NCI-H2081 (cell line): ENCODE measurements at places on chromosomes 12 and 14.

DNA sequence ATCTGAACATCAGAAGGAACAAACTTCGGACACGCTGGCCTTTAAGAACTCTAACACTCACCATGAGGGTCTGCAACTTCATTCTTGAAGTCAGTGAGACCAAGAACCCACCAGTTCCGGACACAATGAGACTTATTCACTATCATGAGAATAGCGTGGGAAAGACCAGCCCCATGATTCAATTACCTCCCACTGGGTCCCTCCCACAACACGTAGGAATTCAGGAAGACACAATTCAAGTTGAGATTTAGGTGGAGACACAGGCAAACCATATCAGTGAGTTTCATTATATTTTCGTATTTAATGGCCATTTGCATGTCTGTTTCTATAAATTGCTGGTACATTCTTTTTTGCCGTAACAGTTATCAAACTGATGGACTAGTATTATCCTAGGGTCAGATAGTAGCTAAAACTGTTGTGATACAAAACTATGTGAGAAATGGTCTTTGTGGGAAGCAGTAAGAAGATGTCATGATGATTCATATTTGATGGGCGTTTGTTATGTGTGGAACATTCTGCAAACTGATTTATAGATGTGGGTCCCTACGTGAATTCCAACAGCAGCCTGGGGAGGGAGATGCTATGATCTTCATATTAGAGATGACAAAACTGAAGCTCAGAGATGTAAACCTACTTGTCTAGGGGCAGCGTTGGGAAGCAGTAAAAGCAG lies 282.4 kb upstream of the TMEM132C start:
- no peak for DNase-seq

- DNase-seq = no peak
These were observed 53.0 kb upstream of the PRMT8 start for GRCh38 chr12:3437986-3438385.

DNA sequence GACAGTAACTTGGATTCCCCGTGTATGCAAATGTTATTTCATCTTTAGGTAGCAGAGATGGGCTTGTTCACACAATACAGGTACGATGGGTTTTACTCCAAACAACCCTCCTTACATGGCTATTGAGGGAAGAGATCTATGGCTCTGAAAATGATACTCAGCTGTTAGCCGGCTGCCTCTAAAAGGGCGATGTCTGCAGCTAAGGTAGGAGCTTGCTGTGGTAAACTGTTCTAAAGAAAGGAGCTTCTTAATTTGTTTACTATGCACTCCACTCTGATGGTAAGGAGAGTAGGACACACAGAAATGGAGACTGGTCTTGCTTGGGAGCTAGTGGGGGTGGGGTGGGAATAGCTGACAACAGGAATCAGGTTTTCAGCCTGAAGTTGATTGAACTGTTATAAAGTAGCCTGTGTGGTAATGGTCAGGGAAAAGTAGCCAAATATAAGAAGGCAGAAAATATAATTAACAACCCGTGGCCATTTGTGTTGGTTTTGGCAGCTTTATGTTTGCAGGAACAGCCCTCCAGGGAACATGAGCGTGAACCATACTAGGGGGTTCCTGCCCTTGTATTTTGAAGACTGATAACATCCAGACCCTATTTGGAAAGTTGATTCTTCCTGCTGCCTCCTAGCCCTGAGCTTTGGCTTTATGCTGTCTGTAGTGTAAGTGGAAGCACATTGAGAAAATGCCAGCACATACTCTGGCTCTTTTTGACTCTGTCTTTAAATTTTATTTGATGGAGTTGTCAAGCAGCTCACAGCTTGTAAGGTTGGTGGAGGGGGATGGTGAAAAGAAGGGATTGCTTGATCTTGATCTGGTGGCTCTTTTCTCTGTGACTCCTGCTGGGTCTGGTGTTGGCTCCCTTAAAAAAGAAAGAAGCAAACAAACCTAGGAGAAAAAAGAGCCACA lies 929.8 kb downstream of the DIO2 start:
- DNase-seq = peak; percentile 6

DNA sequence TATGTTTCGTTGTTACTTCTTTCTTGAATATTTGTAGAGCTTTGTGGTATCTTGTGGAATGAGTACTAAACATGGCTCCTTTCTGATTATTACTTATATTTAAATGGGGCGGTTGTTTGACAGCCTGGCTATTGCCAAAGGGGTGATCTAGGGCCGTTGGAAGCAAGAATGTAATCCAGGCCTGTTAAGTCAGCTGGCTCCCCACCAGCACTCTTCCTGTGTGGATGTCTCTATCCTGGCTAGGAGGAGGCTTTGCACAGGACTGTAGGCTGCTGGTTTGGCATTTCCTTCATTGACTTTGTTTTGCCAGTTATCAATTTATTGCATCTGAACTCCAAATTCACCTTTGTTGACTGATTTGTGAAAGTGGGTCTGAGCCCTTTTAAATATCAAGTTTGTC lies 5.6 kb downstream of the FAM234B start:
- no peak for DNase-seq

DNA sequence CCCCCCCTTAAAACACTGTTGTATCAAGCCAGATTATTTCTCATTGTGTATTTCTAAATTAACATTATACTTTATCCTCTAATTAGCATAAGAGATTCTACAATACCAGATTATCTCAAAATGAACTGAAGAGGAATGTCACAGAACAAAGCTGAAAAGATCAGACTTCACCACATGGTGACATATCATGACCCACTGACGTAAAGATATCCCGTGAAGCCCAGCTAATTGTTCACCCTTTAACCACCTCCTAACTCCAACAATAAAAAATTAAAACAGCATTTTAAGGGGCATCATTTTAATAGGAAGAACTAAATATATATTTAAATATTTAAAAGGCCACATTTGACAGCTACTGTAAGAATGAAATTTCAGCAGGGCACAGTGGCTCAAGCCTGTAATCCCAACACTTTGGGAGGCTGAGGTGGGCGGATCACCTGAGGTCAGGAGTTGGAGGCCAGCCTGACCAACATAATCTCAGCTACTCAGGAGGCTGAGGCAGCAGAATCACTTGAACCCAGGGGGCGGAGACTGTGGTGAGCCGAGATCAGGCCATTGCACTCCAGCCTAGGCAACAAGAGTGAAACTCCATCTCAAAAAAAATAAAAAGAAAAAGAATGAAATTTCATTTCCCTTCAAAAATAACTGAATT lies 29.0 kb downstream of the CDK17 start:
- no peak for DNase-seq

- DNase-seq = no peak
These were observed 239.2 kb downstream of the NUAK1 start for GRCh38 chr12:105899589-105899988.

GRCh38 chr12:2855546-2855945 lies 1.3 kb downstream of the TEX52 start:
- DNase-seq = no peak

GRCh38 chr12:64749461-64750200 lies 9.6 kb downstream of the GNS start:
- no peak for DNase-seq

GRCh38 chr14:104940526-104941150 lies 16.0 kb downstream of the PLD4 start:
- no peak for DNase-seq

- no peak for DNase-seq
These were observed 330.8 kb downstream of the SOX5 start for GRCh38 chr12:23618718-23619117.

GRCh38 chr12:25524366-25524765 lies 28.7 kb downstream of the LMNTD1 start:
- no peak for DNase-seq

GRCh38 chr12:25256005-25256404 lies 5.3 kb upstream of the KRAS start:
- DNase-seq = no peak

DNA sequence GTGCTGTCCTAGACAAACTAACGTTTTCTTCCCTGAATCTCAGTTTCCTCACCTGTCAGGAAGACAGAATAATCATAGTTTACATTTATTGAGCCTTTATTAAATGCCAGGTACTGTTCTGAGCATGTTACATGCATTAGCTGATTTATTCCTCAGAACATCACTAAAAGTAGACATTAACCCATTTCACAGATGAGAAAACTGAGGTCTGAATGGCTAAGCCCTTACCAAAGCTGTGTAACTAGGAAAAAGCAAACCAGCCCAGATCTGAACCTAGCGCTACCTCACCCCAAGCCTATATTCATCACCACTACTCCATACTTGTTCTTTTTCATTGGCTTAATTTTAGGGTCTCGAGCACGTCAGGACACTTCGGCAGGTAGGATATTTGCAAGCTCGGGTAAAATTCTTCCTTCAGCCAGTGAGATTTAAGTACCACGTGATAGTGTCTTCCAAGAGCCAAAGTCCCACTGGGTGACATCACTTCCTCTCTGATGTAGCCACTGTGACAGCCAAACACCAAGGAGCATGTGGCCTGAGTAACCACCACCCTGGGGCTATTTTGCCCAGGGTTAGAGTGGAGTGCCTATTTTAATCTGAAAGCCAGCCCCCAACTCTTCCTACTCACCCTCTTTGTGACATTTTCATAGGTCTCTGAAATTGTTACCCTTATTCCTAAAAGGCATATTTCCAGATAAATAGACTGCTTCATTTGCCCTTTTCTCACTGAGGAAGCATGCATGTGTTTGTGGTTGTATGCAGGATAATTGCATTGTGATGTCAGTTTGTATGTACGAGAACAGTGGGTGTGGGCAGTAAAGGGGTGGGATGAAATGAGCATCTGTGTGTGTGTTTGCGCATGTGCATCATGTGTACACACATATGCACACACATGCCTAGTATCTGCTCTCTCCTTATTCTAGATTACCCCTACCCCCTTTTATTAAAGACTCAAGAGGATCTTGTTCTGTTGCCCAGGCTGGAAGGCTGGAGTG lies 62.2 kb upstream of the WSCD2 start:
- no peak for DNase-seq

- DNase-seq = no peak
These were observed 16.2 kb upstream of the PLEKHG3 start for GRCh38 chr14:64688031-64688430.

- DNase-seq = no peak
These were observed 587 bp downstream of the SELPLG start for GRCh38 chr12:108633081-108633533.

DNA sequence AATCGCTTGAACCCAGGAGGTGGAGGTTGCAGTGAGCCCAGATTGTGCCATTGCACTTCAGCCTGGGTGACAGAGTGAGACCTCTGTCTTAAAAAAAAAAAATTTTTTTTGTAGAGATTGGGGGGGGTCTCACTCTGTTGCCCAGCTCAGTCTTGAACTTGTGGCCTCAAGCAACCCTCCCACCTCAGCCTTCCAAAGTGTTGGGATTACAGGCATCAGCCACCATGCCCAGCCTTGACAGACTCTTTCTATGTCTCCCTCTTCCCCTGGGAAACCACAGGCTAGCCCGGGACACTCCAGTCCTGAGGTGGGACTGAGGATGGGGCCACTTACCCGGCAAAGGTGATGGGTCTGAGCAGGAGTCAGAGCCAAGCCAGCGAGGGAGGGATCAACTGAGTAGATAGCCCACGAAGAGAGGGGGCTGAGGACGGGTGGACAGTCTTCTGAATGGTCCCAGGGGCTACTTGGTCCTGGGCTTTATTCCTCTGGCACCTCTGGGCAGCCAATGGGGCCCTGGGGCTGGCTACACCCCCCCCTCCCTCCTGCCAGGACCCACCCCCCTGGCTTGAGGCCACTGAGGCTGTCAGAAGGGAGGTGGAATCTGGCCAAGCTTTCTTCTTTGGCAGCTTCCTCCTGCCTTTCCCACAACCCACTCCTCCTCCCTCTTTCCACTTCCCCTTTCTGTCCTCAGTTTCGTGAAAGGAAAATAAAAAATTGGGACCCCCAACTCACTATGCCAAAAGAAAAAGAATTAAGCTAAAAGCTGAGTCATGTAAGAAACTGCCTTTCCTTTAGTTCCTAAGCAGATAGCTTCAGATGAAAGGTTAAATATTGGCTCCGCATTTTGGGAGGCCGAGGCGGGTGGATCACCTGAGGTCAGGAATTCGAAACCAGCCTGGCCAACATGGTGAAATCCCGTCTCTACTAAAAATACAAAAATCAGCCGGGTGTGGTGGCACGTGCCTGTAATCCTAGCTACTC lies at the start of gene SDS:
Gene SDS, minus strand, starts transcription at position 453 of the 981 bp plus-strand sequence. CDS start 4,179 bp downstream, outside the sequence.
- no peak for DNase-seq

DNA sequence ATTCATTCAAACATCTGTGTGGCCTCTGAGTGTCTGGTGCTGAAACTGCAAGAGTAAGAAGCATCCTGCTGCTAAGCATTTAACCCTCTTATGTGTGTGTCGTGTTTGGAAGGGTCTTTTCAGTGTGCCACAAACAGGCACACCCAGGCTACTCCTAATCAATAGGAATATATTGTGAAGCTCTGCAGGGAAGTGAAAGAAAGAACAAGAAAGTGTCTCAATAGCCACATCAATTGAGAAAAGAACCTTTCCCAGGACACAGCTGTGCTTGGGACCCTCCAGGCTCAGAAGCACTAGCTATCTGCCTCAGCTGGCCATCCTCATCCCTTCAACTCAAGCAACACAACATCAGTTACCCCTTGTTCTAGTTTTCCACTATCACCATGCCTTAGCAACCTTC lies 13.4 kb upstream of the KRAS start:
- DNase-seq = no peak

GRCh38 chr14:105760691-105761344 lies 234.4 kb downstream of the TMEM121 start:
- DNase-seq = no peak

- DNase-seq = peak; percentile 20
These were observed 13.5 kb downstream of the WNT5B start for GRCh38 chr12:1642513-1642912.

DNA sequence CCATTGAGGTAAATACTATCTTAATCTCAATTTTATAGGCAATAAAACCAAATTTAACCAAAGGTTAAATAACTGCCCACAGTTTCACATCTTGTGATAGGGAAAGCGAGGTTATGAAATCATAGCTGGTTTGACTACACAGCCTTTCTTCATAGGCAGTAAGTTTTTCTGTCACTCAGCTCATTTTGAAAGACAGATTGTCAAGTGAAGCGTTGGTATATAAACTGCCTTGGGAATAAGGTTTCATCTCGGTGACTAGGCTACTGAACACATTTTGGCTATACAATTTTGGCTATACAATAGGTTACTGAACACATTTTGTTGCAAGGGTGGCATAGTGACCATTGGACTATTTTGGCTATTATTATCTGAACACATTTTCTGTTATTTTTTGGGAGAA lies 793.7 kb downstream of the TRHDE start:
- DNase-seq = no peak

DNA sequence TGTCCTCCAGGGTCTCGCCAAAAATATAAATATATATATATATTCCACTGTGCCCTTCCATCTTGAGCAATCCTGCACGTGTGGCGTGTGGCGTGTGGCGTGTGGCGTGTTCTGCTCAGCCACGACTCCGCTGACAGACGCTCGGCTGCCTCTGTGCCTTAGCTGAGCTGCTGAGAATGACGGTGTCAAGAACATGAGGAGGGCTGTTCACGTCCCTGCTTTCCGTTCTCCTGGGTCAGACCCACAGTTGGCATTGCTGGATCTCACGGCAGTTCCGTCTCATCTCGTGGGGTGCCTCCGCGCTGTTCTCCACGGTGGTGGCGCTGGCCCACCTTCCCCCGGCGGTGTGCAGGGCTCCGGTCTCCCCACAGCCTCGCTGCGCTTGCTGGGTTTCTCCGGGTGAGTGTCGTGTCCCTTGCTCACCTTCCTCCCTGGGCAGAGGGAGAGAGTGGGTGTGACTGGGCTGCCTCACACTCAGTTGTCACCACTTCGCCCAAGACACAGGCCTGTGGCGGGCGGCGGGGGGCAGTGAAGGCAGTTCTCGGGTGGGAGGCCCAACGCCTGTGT lies 9.4 kb downstream of the GPR132 start:
- no peak for DNase-seq

- DNase-seq = no peak
These were observed 371.1 kb downstream of the SEC23A start for GRCh38 chr14:38731962-38732361.

- DNase-seq = no peak
These were observed 68.0 kb downstream of the GRIN2B start for GRCh38 chr12:13913371-13913770.

GRCh38 chr14:61488417-61489401 lies 167.3 kb downstream of the PRKCH start:
- no peak for DNase-seq
